ENCODE measurements at places on chromosomes 5 and 9. TPM values are rescaled to one million over a fixed set of nuclear protein-coding genes. Genes with fewer than 3 reads are reported as not detected.

GRCh38 chr9:70902692-70903131 lies 218.7 kb downstream of the TRPM3 start:
- DNase-seq = peak; percentile 81

- DNase-seq = no peak
These were observed 9.5 kb downstream of the MYMK start for GRCh38 chr9:133515240-133515610.

DNA sequence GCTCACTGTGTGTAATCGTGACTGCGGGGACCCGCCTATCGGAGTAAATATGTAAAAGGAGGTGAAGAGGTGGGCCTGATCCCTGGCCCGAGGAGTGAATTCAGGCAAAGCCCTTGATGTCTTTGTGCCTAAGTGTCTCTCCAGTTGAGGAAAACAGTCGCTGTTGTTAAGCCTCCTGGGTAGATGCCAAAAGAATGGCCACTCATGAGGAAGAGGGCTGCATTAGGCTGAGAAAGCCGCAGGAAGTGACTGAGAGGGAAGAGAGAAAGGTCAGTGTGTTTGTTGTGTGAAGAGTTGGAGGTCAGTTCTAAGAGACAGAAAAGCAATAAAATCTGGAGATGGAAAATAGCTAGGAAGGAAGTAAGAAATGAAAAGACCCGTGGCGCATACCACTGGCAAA lies 35.8 kb upstream of the PIP5K1B start:
- DNase-seq = no peak

DNA sequence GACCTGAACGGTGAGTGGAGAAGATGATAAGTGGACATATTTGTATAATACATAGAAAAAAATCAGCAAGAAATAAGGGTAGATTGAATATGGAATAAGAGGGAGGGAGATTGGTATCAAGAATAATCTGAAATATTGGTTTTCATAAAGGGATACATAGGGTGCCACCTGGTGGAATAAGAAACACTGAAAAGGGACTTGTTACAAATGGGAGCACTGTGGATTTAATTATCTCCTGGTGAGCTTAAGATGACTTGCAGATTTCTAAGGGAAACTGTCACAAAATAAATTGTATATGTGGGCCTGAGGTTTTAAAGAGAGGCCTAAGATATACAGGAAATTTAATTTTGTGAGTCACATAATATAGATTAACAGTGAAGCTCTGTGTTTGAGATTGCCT lies 1403.5 kb upstream of the CDH18 start:
- DNase-seq = no peak

DNA sequence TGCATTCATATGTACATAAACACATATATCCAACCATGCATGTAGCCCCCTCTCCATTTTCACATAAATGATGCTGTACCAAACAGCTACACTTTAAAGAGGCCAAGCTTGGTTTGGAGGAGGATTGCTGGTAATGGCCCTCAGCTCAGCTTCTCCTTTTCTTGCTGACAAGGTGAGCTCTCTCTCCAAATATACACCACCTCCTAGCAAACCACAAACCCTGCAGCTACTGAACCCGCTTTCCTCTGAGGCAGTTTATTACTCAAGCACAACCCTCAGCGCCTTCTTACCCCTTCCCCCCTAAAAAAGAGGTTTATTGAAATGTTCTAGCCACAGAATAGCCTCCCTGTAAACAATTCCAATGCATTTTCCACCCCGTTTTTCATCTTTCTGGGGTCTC lies 54.0 kb downstream of the ALG2 start:
- DNase-seq = no peak

- no peak for DNase-seq
These were observed 3.3 kb downstream of the ENTPD2 start for GRCh38 chr9:137050570-137050969.

GRCh38 chr5:1037123-1037670 lies 28.6 kb downstream of the NKD2 start:
- DNase-seq = peak; percentile 12

DNA sequence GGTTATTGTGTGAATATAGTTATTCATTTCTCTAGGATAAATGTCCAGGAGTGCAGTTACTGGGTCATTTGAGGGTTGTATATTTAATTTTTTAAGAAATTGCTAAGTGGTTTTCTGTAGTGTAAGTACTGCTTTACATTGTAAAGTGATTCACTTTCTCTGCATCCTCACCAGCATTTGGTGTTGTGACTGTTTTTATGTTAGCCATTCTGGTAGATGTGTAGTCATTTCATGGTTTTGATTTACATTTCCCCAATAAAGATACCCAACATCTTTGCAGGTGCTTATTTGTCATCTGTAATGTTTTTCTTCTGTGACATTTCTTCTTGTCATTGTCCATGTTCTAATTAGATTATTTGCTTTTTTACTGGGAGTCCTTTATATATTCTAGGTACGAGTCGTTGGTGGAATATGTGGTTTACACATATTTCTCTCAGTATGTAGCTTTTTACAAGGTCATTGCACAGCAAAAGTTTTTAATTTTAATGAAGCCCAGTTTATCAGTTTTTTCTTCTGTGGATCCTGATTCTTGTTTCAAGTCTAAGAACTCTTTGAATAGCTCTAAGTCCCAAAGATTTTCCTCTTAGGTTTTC lies 34.0 kb downstream of the SCGB3A1 start:
- DNase-seq = no peak

GRCh38 chr9:74496819-74497747 lies at the start of gene RORB:
Gene RORB, plus strand, starts transcription at chr9:74497335. Its CDS starts 642 bp downstream, at chr9:74497977.
- DNase-seq = peak; percentile 47

- no peak for DNase-seq
These were observed 33.2 kb downstream of the KDM3B start for GRCh38 chr5:138385660-138386059.

DNA sequence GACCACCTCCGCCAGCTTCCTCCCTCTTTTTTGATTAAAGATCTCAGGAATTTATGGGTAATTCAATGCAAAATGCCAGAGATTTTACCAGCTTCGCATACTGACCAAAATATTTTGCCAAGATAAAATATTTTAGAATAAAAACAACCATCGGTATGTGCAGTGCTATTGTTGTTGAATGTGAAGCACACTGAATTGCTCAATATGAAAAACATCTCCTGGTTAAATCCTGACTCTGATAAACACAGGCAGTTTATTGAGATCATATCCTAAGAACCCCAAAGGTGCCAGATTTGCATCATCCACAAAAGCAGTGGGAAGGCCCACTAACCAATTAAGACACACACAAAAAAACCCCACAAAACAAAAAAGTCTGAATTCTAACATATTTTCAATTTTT lies 202.4 kb downstream of the GLIS3 start:
- no peak for DNase-seq

DNA sequence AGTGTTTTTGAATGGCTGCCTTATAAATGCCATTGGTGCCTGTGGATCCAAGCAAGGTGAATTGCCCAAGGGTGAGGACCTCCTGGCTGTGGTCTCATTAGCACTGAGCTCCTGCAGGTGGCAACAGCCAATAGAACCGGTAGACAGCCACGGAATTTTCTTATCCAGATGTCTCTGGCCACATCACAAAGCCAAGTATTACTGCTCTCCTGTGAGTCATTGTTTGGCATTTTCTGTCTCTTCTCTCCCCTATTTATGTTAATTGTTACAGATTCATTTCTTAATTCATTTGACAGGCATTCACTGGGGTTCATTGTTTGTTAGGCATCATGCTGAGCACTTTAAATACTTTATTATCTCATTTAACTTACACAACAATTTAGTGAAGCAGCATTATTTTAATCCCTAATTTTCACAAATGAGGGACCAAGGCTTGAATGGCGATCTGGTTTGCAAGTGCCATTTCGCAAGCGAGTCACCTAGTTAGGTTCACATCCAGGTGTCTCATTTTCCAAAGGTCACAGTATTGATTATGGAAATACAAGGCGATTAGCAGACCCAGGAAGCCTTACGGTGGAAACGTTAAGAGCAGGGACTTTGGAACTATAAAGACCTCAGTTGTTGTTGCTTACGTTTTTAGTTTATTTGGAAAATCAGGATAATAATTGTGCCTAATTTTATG lies 58.2 kb upstream of the DPYSL3 start:
- DNase-seq = peak; percentile 19

DNA sequence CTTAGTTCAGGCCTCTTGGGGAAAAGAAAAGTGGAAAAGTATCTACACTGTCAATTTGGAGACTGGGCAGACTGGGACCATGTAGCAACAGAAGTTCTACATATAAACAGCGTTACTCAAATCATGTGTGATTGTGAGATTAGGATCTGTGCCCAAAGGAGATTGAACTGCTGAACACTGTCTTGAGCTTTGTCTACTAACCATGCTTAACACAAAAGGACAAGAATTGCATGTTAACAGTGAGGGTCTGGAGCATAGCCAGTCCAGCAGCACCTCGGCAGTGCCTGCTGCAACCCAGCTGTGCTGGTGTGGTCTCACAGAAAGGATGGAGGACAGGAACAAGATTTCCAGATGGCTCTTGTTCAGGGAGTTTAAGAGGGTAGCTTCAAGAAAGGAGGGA lies 5.7 kb downstream of the PAM start:
- DNase-seq = peak; percentile 54

DNA sequence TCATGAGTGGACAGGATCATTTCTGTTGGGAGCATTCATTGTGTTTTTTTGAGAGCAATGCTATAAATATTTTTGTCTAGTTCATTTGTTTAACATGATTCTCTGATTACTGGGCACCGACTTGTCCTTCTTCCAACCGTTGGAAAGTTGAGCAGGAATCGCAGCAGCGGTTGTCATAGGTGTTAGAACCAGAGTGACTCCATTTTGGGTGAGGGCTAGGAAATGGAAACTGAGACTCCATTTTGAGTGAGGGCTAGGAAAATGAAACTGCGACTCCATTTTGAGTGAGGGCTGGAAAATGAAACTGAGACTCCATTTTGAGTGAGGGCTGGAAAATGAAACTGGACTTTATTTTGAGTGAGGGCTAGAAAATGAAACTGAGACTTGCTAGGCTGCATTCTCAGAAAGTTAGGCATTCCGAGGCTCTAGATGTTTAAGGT lies 100.6 kb downstream of the ICE1 start:
- DNase-seq = peak; percentile 37

- no peak for DNase-seq
These were observed 31.5 kb upstream of the LMNB1 start for GRCh38 chr5:126745259-126745992.

- DNase-seq = peak; percentile 26
These were observed 126.1 kb downstream of the GAS1 start for GRCh38 chr9:86821006-86821845.

DNA sequence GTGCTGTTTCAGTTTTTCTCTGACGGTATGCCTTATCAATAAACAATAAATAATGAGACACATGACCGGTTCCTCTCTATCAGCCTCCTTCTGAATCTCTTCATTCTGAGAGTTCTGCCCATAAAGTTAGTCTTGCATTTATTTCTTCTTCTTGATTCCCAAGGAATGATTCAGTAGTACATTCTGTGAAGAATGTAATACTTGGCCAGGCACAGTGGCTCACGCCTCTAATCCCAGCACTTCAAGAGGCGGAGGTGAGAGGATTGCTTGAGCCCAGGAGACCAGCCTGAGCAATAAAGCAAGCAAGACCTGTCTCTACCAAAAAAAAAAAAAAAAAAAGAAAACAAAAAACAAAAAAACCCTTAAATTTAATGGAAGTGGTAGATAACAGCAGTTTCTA lies 53.9 kb downstream of the PAM start:
- no peak for DNase-seq

GRCh38 chr9:76203373-76203772 lies 190.9 kb downstream of the RFK start:
- DNase-seq = no peak

GRCh38 chr5:53397845-53398244 lies 82.6 kb upstream of the FST start:
- DNase-seq = peak; percentile 90

GRCh38 chr9:120212153-120212852 lies 367.7 kb downstream of the CDK5RAP2 start:
- DNase-seq = peak; percentile 2

DNA sequence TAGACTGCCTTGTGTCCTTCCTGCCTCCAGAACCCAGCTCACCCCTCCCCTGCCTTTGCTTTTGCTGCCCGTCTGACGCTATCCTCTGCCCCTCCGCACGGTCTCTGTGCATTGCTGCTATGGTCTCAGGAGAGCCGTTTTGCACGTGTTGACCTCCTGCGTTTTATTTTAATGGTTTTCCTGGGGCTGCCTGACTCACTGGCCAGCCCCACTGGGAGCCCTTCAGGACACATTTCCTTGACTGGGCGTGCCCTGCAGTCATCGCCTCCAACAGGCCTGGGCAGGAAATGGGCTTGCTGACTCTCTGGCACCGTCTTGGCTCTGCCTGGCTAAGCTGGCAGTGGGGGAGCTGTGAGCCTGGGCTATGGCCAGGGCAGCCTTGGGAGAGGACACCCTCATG lies 17.9 kb upstream of the ASS1 start:
- DNase-seq = peak; percentile 68

DNA sequence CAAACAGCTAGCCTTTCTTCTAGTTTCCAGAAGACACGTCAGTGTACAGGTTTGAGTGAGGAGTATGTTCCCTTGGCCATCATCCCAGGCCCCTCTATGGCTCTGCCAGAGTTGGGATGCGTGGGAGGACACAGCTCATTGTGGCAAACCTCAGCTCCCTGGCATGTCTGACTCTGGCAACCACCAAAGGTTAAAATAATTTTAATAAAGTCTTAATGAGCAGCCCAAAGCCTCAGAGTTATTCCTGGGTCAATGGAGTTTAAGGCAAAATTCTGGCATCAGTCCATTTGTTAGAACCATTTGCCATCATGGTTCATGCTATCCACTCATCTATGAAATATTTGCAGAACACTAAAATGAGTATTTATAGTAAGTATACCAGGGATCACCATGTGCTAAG lies 79.8 kb upstream of the PAPPA start:
- DNase-seq = peak; percentile 94

DNA sequence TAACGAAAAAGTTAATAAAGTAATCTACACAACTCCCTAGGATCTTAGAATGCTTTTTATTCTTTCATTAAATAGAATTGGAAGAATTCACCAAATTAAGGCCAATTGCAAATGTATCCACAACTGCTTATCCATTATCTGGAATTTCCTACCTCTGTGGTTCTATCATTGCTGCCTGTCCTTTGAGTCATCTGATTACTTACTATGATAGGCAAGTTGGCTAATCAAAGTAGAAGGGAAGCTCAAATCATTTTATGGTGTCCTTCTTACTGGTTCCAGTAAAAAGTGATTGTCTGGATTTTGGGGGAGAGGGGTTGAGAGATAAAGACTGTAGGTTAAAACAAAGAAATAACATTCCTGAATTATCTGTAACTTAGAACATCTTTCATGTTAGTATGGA lies 161.4 kb upstream of the GNA14 start:
- no peak for DNase-seq

PCDHB4 gene
- 7.1 TPM for total RNA-seq

KCNIP1 gene
- total RNA-seq = 0.10 TPM

PCDHGB4 gene
- 2.2 TPM for total RNA-seq

OGN gene
- not detected for total RNA-seq

AK3 gene
- total RNA-seq = 134 TPM

TAF11L5 gene
- total RNA-seq = not detected

LCN15 gene
- total RNA-seq = not detected

UBAP1 gene
- 30.5 TPM for total RNA-seq

PTPRD gene
- not detected for total RNA-seq

LCN10 gene
- total RNA-seq = not detected

ANKRD34B gene
- not detected for total RNA-seq

SPACA9 gene
- total RNA-seq = 3.5 TPM

APBA1 gene
- 4.0 TPM for total RNA-seq
